ENCODE measurements at places on chromosomes 2 and 18. TPM values are rescaled to one million over a fixed set of nuclear protein-coding genes. Genes with fewer than 3 reads are reported as not detected.

Gene TWIST2
- total RNA-seq: not detected

Gene TRPM8
- total RNA-seq: not detected

Gene SCTR
- not detected for total RNA-seq

Gene CYBRD1
- total RNA-seq: 0.64 TPM

Gene TMEM17
- total RNA-seq: not detected

Gene SULT1C4
- not detected for total RNA-seq
